ENCODE measurements at places on chromosomes 6 and 20.
A peak's percentile ranks its signal among the peaks of the same experiment; 100 is the strongest.

DNA sequence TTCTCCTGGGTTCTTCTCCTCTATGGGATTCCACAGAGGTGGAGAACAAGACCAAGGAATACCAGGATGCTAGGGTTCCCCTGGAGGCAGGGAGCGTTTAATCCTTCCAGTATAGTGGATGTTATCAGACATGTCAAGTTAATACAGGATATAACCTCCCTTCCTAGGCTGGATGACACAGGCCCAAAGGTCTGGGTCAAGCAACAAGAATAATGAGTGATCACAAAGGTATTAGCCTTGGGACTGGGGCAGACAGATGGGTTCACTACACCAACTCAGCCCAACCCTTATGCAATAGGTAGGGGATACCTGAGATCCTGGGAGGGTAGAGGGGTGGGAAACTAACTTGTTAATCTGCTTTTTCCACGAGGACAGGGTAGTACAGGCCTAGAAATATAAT lies 690.3 kb downstream of the HTR1B start:
- no peak for DNase-seq

GRCh38 chr6:168104636-168105035 lies 25.6 kb upstream of the FRMD1 start:
- no peak for DNase-seq

DNA sequence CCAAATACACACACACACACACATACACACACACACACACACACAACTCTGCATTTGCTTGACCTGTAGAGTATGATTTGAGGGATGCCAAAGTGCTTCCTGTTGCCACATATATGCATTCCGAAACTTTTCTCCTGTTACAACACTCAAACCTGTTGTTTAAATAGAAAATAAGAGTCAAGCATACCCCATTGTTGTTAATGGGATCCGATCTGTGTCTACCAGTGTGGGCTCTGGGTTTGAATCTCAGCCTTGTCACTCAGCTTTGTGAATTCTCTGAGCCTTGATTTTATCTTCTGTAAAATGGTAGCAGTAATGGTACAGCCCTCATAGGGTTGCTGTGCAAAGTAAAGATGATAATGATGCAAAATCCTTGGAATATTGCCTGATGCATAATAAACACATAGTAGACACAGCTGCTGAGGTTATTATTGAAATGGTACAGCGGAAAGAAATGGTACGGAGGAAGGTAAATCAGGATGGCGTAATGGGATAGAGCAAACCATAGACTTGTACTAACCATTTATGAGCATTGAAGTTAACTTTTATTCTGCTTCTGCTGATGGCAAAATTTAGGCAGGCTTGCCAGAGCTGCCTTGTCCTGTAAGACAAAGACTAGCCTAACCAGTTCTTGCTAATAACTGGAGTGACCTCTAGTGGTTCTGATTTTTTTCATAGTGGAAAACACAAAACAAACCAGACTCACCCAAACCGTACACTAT lies 113.5 kb upstream of the PHACTR1 start:
- peak; percentile 30 for DNase-seq

- no peak for DNase-seq
Measured at GRCh38 chr6:143901885-143902750, 37.8 kb downstream of the ZC2HC1B start.

- DNase-seq: no peak
Measured at GRCh38 chr6:137894779-137895385, 27.8 kb downstream of the TNFAIP3 start.

DNA sequence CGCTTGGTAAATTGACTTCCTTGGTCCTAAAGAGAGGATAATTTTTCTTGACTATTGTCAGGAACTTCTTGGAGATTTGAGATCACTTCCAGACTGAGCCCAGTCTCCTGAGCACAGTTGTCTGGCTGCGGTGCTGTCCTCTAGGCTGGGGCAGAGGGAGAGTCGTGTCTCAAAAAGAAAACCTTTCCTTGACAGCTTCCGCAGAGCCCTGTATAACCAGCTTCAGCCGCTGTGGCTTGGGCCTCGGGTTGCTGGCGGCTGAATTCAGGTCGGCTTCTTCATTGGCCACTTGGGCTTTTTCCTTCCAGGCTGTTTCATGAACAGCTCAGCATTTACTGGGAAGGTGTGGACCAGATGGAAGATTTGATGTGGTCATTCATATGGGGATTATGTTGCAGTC lies 75.9 kb downstream of the DHX35 start:
- no peak for DNase-seq

DNA sequence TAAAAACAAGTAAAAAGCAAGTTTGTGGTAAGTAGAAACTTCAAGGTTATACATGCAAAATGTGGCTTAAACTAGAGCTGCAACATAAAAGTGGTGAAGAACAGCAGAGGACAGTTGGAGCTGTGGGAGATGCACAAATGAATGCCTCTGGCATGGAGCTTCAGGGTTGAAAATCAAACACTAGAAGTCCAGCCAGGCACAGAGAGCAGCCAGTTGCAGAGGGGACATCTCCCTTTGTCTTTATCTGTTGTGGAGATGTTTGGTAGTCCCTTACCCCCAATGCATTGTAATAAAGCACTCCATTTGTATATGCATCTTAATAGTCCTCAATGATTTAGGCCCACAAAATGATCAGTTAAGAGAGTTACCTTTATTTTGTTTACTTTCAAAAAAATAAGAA lies 73.1 kb upstream of the C20orf144 start:
- no peak for DNase-seq

DNA sequence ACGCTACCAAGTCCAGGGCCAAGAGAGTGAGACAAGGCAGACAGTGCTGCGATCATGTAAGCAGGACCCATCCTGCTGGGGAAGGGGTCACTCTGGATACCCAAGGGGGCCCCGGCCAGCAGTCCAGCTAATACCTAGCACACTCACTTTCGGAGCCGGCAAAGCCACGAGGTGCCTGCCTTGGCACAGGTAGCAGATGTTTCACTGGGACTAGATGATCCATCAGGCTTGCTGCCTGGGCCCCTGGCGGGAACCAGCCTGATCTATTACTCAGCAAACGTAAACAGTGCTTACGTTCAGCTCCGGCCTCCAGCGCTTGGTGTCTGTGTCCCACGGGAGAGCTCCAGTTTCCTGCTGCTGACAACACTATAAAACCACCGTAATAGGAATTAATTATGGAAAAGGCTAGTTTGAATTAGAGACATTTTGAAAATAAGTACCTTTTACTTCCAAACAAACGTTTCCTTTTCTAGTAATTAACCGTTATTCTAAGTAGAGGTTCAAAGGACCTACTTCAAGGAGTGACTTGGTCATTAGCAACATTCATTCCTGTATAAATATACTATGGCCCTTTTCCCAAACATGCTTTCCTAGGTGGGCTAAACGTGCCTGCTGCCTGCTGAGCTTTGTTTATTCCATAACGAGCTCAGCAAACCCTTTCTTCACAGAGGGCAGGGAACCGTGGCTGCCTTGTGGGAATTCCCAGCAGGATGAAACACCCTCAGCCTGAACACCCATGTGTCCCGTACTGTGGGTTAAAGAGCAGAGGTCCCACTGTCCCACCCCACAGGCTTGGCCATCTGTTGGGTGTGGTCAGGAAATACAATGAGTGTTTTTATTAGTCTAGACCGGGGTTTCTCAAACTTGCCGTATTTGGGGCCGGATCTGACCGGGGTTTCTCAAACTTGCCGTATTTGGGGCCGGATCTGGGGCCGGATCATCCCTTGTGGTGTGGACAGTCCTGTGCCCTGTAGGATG lies 18.4 kb downstream of the SLC22A23 start:
- DNase-seq: no peak

- DNase-seq: no peak
Measured at GRCh38 chr6:149087898-149088297, 229.6 kb upstream of the TAB2 start.

GRCh38 chr6:72619883-72620696 lies 1.8 kb upstream of the KCNQ5 start:
- DNase-seq: no peak

DNA sequence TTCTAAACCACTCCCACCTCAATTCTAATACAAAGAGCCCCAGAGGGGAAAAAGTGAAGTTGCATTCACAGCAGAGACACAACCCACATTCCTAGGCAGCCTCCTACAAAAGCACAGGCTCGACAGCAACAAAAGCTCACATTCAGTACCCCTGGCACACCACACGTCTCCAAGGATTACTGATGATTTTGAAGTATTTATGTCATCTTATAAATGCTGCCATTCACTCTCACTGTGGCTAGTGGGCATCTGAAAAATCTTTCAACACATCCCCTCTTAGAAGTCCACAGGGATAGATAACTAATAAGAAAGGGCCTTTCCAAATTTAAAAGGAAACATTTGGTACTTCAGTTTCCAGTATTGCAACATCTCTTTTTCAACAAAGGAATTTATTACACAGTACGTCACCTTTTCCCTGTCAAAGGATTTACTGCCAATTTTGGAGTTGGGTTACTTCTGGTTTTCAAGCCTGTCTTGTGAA lies 146.7 kb downstream of the TASP1 start:
- no peak for DNase-seq
